Breast epithelium (tissue), 4 donors: ENCODE measurements at places on chromosomes 16 and 17. TPM values are rescaled to one million over a fixed set of nuclear protein-coding genes. Genes with fewer than 3 reads are reported as not detected.
A peak's percentile ranks its signal among the peaks of the same experiment; 100 is the strongest.

- H3K36me3 ChIP-seq = no peaks in the 10 kb centered on the region
- DNase-seq = no peak
- no peak overlapping the region for H3K27ac ChIP-seq
- no peak overlapping the region for H3K4me3 ChIP-seq
- no peaks in the 10 kb centered on the region for H3K27me3 ChIP-seq
- H3K4me1 ChIP-seq = no peaks in the 10 kb centered on the region
Measured at GRCh38 chr16:72455743-72456659, 284.0 kb upstream of the PMFBP1 start.

Gene LRRC46
- 0.16 TPM for total RNA-seq

DNA sequence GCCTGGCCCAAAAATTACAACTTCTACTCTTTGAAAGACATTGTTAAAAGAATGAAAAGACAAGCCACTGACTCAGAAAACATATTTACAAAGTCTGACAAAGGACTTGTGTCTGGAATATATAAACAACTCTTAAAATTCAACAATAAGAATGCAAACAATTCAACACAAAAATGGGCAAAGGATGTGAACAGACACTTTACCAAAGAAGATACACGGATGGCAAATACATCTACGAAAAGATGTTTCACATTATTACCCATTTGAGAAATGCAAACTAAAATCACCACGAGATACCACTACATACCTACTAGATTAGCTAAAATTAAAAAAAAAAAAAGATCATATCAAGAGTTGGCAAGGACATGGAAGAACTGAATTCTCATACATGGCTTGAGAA, 80.8 kb upstream of the METRNL start:
- H3K27ac ChIP-seq = no peak overlapping the region
- no peaks in the 10 kb centered on the region for H3K36me3 ChIP-seq
- H3K4me3 ChIP-seq = no peak overlapping the region
- no peak for DNase-seq
- no peaks in the 10 kb centered on the region for H3K27me3 ChIP-seq

Gene HS3ST3A1
- 0.66 TPM for total RNA-seq

DNA sequence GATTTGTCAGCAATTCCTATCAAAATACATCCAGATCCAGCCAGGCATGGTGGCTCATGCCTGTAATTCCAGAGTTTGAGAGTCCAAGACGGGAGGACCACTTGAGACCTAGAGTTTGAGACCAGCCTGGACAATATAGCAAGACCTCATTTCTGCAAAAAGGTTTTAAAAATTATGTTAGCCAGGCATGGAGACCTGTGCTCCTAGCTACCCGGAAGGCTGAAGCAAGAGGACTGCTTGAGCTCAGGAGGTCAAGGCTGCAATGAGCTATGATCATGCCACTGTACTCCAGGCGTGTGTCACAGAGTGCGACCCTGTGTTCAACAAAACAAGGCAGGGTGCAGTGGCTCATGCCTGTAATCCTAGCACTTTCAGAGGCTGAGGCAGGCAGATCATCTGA, 215.2 kb downstream of the CPPED1 start:
- no peaks in the 10 kb centered on the region for H3K27me3 ChIP-seq
- no peak overlapping the region for H3K27ac ChIP-seq
- no peak for DNase-seq
- H3K4me1 ChIP-seq = no peaks in the 10 kb centered on the region
- no peak overlapping the region for H3K4me3 ChIP-seq
- H3K36me3 ChIP-seq = no peaks in the 10 kb centered on the region

GRCh38 chr17:81635431-81635830, 1.5 kb downstream of the NPLOC4 start:
- no peak for DNase-seq
- H3K27me3 ChIP-seq = no peaks in the 10 kb centered on the region
- H3K36me3 ChIP-seq = no peaks in the 10 kb centered on the region

Gene CHMP6
- total RNA-seq = 27.7 TPM

- H3K36me3 ChIP-seq = no peaks in the 10 kb centered on the region
- H3K27me3 ChIP-seq = no peaks in the 10 kb centered on the region
- H3K4me3 ChIP-seq = no peak overlapping the region
- no peak for DNase-seq
- peak overlapping the region; percentile 32 for H3K27ac ChIP-seq
Measured at GRCh38 chr17:41705271-41705991, 6.7 kb upstream of the GAST start.

DNA sequence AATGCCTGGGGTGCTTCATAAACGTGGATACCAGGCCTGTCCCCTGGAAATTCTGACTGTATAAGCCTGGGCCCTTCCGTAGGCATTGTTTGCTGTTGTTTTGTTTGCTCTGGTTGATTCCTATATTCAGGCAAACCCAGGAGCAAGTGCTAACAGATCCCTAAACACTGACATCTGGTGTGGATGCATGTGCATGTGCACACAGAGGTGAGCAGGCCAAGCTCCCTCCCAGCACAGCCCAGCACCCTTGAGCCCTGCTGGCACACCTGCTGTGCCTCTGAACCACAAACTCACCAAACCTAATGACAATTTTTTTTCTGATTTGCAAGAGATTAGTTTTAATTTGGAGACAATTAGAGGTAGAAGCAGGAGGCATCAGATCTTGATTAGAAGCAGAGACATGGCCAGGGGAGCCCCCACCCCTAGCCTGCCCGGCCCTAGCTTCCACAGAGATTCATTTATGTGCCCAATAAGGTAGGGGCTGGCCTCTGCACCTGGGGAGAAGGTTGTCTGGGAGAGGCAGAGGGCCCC, 40.4 kb downstream of the TMEM132E start:
- H3K4me1 ChIP-seq = no peaks in the 10 kb centered on the region
- H3K27ac ChIP-seq = no peak overlapping the region
- H3K36me3 ChIP-seq = no peaks in the 10 kb centered on the region
- no peak overlapping the region for H3K4me3 ChIP-seq

Gene SCN4A
- total RNA-seq = 10.2 TPM

DNA sequence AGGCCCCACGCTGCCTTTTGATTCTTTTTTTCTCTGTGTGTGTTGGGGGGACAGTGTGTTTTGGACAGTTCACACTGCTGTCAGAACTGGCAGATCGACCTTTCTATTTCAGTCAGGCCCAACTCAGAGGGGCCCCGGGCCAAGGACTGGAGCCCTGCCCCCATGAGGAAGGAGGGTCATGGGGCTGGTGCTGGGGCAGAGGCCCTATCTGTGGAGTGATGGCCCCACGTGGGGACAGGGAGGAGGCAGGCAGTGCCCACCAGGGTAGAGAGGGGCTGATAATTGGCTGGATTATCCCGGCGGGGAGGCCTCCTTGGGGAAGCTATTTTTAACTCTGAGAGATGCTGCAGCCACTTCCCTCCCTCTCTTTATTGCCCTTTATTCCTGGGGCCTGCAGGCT, 5.7 kb upstream of the KCNJ12 start:
- H3K27ac ChIP-seq = no peak overlapping the region
- no peak overlapping the region for H3K4me3 ChIP-seq
- DNase-seq = no peak
- H3K36me3 ChIP-seq = no peaks in the 10 kb centered on the region
- no peaks in the 10 kb centered on the region for H3K4me1 ChIP-seq

DNA sequence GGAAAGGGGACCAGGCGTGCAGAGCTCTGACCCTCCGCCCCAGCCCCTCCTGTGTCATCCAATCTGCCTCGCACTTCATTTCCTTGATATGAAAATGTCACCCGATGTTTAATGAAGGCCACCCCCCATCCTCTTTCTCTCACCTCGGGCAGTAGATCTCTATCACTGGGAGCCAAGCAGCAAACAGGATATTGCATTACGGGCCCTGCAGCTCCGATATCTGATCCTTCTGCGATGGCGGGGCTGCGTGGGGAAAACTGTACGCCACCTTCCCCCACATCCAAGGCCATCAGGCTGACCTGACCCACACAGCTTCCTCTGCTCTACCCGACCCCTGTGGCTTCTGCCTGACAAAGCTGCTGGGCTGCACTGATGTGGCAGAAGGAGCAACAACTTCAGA, 74.9 kb downstream of the DYNLRB2 start:
- H3K27ac ChIP-seq = peak overlapping the region; percentile 25
- no peak for DNase-seq
- H3K4me3 ChIP-seq = no peak overlapping the region
- no peaks in the 10 kb centered on the region for H3K36me3 ChIP-seq
- H3K27me3 ChIP-seq = no peaks in the 10 kb centered on the region
- peaks cover 5% of the 10 kb centered on the region for H3K4me1 ChIP-seq

DNA sequence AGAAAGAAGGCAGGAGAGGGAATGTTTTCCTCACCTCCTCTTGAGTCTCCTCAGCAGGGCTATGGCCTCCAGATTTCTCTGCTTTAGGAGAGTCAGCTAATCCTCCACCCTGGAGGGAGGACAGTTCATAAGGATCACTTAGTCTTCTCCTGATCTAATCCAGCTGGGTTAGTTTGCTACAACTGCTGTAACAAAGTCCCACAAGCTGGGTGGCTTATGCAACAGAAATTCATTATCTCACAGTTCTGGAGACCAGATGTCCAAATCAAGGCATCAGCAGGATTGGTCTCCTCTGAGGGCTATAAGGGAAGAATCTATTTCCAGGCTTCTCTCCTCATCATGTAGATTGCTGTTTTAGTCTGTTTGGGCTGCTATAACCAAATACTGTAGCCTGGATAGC, 40.6 kb upstream of the XYLT1 start:
- H3K27ac ChIP-seq = peak overlapping the region; percentile 55
- H3K4me3 ChIP-seq = no peak overlapping the region
- no peak for DNase-seq
- no peaks in the 10 kb centered on the region for H3K4me1 ChIP-seq
- H3K27me3 ChIP-seq = no peaks in the 10 kb centered on the region

Gene PKMYT1
- total RNA-seq = 0.73 TPM

- peaks cover 3% of the 10 kb centered on the region for H3K4me1 ChIP-seq
- no peak for DNase-seq
- no peak overlapping the region for H3K27ac ChIP-seq
- H3K4me3 ChIP-seq = peak overlapping the region; percentile 3
- H3K27me3 ChIP-seq = no peaks in the 10 kb centered on the region
- no peaks in the 10 kb centered on the region for H3K36me3 ChIP-seq
Measured at GRCh38 chr16:25838724-25839186, 147.0 kb downstream of the HS3ST4 start.

Gene GPR179
- under 0.01 TPM for total RNA-seq

DNA sequence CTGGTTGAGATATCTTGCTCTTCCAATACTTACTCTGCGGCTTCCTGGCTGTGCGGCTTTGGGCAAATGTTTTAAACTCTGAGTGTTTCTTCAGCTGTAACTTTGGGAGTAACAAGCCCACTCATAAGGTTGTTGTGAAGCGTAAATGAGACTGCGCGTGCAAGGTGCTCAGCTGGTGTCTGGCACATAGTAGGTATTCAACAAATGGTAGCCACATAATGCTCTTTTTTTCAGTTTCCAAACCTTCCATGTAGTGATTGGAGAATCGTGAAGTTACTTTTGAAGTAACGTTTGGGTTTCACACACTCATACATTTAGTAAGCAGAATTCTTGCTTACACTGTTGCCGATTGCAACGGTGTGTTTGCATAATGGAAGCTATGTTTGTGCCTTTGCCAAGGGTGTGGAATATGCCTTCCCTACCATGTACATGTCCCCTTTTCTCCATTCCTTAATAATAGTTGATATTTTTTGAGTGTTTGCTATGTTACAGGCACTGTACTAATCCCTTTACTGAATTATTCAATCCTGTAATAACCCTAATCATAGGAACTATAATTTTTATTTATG, 829 bp downstream of the DHRS7B start:
- peak overlapping the region; percentile 97 for H3K27ac ChIP-seq
- no peaks in the 10 kb centered on the region for H3K27me3 ChIP-seq
- H3K4me1 ChIP-seq = peaks cover 8% of the 10 kb centered on the region

DNA sequence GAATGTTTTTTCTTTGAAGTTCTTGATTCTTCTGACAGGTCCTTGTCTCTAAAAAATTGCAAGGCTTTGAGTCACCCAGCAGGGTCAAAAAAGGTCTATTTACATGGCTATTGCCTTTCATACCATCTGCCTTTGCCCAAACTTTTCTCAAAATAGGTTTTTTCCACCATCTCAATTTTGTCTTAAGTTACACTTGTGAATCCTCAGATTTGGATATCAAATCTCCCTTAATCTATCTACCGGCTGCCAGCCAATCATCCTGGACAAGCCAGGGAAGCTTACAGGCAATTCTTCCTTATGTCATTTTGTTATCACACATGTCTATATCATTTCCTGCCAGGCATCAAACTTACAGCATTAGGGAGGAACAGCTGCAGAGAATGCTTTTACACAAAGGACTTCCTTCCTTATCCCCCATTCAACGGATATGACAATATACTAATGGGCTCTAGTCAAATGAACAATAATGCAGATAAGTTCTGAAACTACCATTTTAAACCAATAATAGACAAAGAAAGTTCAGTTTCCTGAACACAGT, 104.1 kb upstream of the CORO6 start:
- H3K36me3 ChIP-seq = no peaks in the 10 kb centered on the region
- no peak overlapping the region for H3K4me3 ChIP-seq
- H3K27ac ChIP-seq = no peak overlapping the region

Gene SLFN12L
- 3.5 TPM for total RNA-seq

DNA sequence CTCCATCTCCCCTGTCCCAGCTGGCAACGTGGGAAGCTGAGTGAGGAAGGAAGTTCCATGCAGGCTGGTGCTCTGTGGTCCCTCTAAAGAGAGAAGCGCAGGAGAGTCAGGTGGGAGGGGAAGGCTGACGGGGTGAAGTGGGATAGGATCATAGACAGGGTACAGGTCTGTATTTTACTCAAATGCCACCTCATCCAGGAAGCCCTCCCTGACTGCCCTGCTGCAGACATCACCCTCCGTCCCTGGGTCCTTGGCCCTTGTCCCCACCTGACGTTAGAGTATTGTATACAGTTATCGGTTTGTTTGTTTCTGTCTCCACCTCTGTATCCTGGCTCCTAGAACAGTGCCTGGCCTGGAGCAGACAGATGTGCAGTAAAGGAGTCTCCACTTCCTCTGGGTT, 11.7 kb downstream of the CANT1 start:
- H3K4me3 ChIP-seq = no peak overlapping the region
- H3K36me3 ChIP-seq = no peaks in the 10 kb centered on the region
- no peaks in the 10 kb centered on the region for H3K27me3 ChIP-seq
- no peak overlapping the region for H3K27ac ChIP-seq

DNA sequence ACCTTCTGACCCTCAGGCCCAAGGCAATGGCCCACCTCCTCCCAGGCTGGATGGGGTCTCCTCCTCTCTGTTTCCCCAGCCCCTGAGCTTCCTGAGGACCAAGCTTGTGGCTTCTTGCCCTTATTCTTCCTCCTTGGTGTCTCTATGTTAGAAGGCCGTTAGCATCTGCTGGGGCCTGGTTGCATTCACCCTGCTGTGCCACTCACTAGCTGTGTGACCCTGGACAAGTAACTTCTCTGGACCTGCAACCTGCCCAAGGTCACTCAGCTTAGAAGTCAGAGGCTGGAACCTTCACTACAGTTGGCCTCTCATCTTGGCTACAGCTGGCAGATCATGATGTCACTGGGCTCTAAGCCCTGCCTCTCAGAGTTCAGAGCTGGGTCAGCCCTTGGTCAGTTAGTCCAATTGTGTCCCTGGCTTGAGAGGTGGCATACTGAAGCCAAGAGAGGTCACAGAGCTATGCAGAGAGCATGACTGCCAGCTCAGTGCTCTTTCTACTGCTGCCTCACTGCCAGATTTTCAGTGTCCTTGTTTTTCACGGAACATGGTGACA, 3.0 kb downstream of the MT2A start:
- no peaks in the 10 kb centered on the region for H3K36me3 ChIP-seq
- DNase-seq = no peak
- peaks cover 12% of the 10 kb centered on the region for H3K4me1 ChIP-seq

GRCh38 chr17:7590743-7591142, 849 bp upstream of the SOX15 start:
- H3K36me3 ChIP-seq = peaks cover 12% of the 10 kb centered on the region
- H3K27ac ChIP-seq = no peak overlapping the region
- DNase-seq = no peak
- H3K4me1 ChIP-seq = peaks cover 6% of the 10 kb centered on the region
- no peak overlapping the region for H3K4me3 ChIP-seq

Gene KRTAP3-1
- total RNA-seq = not detected
